ENCODE measurements at places on chromosomes 6 and 20. TPM values are rescaled to one million over a fixed set of nuclear protein-coding genes. Genes with fewer than 3 reads are reported as not detected.

- DNase-seq, result no peak
Measured at GRCh38 chr6:138082232-138082631, 25.0 kb downstream of the PERP start.

GRCh38 chr20:23161968-23162696, 76.0 kb upstream of the CD93 start:
- no peak for DNase-seq

- no peak for DNase-seq
Measured at GRCh38 chr20:15619816-15620215, 953.4 kb downstream of the KIF16B start.

The DDO gene
- 2.3 TPM for total RNA-seq

DNA sequence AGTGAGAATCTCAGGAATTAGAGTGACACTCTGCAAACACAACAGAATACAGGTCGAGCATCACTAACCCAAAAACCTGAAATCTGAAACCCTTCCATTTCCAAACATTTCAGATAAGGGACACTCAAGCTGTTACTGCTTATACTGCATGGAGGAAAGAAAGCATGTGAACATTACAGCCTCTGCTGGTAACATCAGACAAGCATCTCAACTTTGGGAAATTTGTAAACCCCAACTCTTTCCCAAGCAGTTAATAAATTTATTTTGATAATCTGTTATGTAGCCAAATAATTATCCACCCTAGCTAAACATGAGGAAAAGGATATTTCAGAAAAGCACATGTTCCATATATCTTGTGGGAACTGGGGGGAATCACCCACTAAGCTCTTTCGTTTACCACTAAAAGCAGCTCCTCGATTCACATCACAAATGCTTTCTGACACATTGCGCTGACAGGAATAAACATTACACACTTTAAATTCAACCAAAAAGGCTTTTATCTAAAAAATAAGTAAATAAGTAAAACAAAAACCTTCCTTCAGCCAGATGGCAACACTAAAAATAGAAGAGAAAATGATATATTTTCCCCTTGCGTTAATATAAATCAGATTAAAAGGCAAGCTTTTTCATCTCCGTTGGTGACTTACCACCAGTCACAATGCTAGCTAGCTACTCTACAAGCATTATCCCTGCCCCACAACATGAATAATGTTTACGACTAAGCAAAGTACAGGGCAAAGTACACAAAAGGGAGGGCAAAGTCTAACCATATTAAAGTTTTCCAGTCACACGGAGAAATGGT, 120.8 kb downstream of the MAP7 start:
- no peak for DNase-seq

The MYB gene
- 1.3 TPM for total RNA-seq

- DNase-seq, result no peak
Measured at GRCh38 chr6:28979679-28980078, 25.4 kb downstream of the ZNF311 start.

All from SK-MEL-5 (cell line).